ENCODE measurements at places on chromosomes 12 and 14. TPM values are rescaled to one million over a fixed set of nuclear protein-coding genes. Genes with fewer than 3 reads are reported as not detected.
A peak's percentile ranks its signal among the peaks of the same experiment; 100 is the strongest.

GRCh38 chr12:107330831-107331431, 237.6 kb upstream of the CRY1 start:
- H3K27ac ChIP-seq, result no peak overlapping the region
- H3K36me3 ChIP-seq, result no peaks in the 10 kb centered on the region
- no peak overlapping the region for H3K4me3 ChIP-seq
- no peaks in the 10 kb centered on the region for H3K27me3 ChIP-seq
- DNase-seq, result no peak

DNA sequence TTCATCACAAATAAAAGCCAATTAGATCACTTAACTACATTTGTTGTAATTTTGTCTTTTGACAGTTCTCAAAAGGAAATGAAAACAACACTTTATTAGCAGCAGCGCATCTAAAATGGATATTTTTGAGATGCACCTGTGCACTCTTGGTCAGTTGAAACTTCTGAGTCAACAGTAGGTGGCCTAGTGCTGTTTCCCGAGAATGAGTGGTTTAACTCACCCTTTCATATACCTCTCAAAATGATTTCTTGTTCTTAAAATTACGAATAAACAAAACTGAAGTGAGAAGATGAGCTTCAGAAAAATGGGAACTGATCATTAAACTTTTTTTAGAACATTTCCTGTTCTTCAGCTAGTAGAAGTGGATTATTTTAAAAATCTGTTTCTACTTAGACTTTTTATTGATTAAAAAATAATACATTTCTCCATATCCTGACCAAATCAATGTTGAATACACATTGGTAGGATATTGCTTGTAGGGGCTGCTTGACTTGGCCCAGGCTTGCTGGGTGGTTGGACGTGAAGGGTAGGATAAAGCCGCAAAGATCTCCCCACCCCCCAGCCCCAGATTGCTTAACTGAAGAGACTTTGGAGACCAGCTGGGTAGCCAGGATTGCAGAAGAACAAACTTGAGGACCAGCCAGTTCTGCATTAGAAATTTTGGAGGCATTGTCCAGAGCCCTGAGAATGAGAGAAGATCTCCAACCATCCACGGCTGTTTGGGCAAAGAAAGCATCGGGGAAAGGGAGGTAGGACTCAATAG, 22.3 kb upstream of the STK38L start:
- no peak overlapping the region for H3K4me3 ChIP-seq
- H3K36me3 ChIP-seq, result no peaks in the 10 kb centered on the region
- H3K27me3 ChIP-seq, result no peaks in the 10 kb centered on the region
- H3K27ac ChIP-seq, result no peak overlapping the region
- peaks cover 5% of the 10 kb centered on the region for H3K4me1 ChIP-seq
- DNase-seq, result no peak

DNA sequence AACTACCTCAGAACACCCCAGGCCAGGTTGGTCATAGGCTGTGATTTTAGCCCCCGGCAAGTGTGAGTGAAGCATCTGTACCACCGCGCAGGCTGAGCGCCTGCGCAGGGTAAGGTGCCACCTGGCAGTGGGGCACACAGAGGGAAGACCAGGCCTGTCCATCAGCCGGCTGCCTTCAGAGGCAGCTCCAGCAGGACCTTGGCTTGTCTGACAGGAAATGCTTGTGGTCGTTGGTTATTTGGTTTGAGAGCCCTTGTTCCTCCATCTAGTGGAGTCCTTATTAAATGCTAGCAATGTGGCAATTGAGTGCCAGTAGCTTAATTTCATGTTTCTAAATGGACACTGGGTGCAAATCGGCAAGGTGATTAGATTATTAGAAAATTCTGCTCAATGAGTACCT, 27.5 kb downstream of the SLC25A29 start:
- H3K27me3 ChIP-seq, result no peaks in the 10 kb centered on the region
- H3K4me3 ChIP-seq, result no peak overlapping the region
- peak overlapping the region; percentile 8 for H3K27ac ChIP-seq
- no peak for DNase-seq
- H3K36me3 ChIP-seq, result peaks cover 11% of the 10 kb centered on the region

GRCh38 chr14:85702191-85702590, 172.2 kb downstream of the FLRT2 start:
- H3K4me3 ChIP-seq, result no peak overlapping the region
- no peaks in the 10 kb centered on the region for H3K27me3 ChIP-seq
- no peak for DNase-seq

DNA sequence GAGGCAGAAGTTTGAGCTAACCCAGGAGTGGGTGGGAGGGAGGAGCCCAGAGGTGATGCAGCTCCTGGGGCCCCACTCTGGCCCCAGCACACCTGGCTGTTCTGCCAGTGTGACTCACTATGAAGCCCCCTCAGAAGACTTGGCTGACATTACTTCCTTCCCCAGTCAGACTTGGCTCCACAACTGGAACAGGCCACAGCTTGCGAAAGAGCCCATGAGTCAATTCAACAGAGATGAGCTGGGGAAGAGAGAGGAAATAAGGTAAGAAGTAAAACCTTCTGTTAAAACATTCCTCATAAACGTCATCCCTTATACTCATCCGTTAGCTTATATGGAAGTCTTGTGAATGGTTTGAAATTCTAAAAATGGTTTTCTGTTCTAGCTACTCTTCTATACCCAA, 245.9 kb downstream of the ADAMTS20 start:
- 0 out of 2 replicates have a peak, but pooled peaks cover 12% of the 10 kb centered on the region for H3K36me3 ChIP-seq
- no peaks in the 10 kb centered on the region for H3K27me3 ChIP-seq
- H3K27ac ChIP-seq, result no peak overlapping the region
- peaks cover 4% of the 10 kb centered on the region for H3K4me1 ChIP-seq
- no peak for DNase-seq
- no peak overlapping the region for H3K4me3 ChIP-seq

Gene LIN7A
- 8.6 TPM for total RNA-seq
